ENCODE measurements at places on chromosomes 16 and 17.
A peak's percentile ranks its signal among the peaks of the same experiment; 100 is the strongest.

GRCh38 chr16:46911038-46911437, 26.9 kb downstream of the GPT2 start:
- no peak for DNase-seq

GRCh38 chr16:38941-39892, 14.2 kb downstream of the POLR3K start:
- peak; percentile 51 for DNase-seq

- DNase-seq, result no peak
These were observed 3.5 kb upstream of the BCL6B start for GRCh38 chr17:7019367-7019766.

- no peak for DNase-seq
These were observed 17.1 kb downstream of the PSKH1 start for GRCh38 chr16:67910158-67910557.

DNA sequence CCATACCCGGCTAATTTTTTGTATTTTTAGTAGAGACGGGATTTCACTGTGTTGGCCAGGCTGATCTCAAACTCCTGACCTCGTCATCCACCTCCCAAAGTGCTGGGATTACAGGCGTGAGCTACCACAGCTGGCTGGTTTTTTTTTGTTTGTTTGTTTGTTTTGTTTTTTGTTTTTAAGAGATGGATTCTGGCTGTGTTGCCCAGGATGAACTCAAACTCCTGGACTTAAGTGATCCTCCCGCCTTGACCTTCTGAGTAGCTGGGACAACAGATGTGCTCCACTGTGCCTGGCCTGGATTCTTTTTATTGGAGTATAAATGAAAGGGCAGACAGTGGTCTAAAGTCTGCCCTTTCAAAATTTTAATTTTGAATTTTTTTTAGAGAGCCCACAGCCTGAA, 44.7 kb downstream of the FOXK2 start:
- no peak for DNase-seq

- DNase-seq, result no peak
These were observed 138.5 kb upstream of the CACNG3 start for GRCh38 chr16:24117680-24118079.

DNA sequence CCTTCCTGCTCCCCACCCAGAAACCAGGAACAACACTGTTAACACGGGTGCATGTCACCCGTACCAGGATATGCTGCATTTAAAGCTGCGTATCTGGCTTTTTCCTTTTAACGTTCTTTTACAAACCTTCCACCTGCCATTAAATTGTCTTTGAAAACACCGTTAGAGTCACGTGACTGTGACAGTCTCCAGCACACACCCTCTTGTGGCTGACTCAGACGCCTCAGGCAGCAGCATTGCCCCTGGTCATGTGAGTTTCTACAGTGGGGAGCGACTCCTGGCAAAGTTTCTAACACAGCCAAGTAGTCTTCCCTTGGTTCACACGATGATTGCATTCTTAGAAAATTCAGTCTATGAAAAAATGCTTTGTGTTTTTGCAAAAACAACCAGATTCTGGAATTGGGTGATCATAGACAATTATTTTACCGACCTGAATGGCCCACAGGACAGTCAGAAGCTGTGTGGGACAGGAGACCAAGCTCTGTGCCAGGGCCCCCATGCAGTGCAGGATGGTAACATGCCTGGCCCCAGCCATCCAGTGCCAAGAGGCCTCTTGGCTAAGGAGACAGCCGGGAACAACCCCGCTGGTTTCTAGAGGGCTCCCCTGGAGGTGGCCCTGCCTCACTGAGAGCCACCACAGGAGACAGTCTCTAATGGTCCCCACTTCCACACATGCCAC, 199.1 kb downstream of the KATNIP start:
- no peak for DNase-seq

- DNase-seq, result no peak
These were observed 142.4 kb downstream of the CYLD start for GRCh38 chr16:50884066-50884860.

- peak; percentile 55 for DNase-seq
These were observed 8.1 kb upstream of the FLYWCH2 start for GRCh38 chr16:2874912-2875362.

GRCh38 chr16:8905168-8905762, 23.1 kb downstream of the LITAFD start:
- no peak for DNase-seq

DNA sequence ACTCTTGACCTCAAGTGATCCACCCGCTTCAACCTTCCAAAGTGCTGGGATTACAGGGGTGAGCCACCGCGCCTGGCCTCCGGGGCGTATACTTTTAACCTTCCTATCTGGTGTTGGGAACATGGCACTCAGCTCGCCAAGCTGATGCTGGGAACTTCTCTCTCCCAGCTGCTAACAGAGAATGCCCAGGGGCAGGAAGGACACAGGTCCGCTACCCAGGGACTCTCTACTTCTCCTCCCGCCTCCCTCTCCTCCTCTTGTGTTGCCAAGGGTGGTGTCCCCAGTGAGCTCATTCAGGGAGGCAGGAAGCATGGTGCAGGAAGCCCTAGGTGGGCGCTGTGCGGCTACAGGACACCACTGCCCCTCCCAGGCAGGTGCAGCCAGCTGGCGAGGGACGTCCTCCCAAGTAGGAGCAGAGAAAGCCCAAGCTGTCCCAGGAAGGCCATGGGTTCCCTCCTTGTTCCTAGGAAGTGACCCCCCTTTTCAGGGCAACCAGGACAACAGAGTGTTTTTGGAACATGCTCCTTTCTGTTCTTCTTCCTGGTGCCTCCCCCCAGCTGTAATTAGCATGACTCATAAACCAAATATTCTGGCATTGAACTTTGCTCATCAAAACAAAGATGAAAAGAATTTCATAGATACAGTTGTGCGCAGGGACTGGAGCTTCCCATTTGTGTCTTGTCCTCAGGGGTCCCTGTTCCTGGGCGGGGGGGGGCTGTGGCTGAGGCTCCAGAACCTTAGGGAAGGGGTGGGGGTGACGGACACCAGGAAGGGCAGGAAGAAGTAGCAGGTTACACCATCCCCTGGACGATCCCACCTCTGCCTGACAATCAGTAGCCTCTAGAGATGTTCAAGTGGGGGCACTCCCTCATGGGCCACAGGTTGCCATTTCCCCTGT, 2.7 kb downstream of the C1QTNF1 start:
- DNase-seq, result no peak

GRCh38 chr17:62899361-62899760, 66.7 kb upstream of the TANC2 start:
- no peak for DNase-seq

- no peak for DNase-seq
These were observed 4.4 kb downstream of the SMARCD2 start for GRCh38 chr17:63837962-63838600.

- no peak for DNase-seq
These were observed 107.6 kb downstream of the SLC39A11 start for GRCh38 chr17:72984926-72985325.

DNA sequence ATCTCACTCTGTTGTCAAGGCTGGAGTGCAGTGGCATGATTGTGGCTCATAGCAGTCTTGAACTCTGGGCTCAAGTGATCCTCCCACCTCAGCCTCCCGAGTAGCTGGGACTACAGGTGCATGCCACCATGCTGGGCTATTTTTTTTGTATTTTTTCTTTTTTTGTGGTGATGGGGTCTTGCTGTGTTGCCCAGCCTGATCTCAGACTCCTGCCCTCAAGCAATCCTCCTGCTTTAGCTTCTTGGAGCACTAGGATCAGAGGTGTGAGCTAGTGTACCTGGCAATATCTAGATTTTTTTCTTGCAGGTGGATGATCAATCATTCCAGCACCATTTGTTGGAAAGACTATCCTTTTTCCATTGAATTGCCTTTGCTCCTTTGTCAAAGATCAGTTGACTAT, 52.8 kb upstream of the IL34 start:
- no peak for DNase-seq

DNA sequence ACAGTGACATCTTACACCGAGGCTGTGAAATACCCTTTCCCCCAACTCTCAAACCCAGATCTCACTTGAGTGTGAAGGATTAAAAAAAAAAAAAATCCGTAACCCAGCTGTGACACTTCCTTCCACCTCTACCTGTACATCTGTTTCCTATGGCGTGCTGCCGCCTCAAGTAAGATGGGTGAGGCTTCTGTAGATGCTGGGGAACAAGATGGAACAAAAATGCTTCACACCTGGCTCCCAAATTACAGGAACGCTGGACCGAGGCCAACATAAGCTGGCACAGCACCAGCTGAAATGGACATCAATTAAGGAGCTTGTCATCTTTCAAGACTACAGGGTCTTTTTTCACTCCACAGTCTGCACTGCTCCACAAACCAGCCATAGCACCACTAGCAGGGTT, 95.9 kb downstream of the HIC1 start:
- DNase-seq, result no peak

DNA sequence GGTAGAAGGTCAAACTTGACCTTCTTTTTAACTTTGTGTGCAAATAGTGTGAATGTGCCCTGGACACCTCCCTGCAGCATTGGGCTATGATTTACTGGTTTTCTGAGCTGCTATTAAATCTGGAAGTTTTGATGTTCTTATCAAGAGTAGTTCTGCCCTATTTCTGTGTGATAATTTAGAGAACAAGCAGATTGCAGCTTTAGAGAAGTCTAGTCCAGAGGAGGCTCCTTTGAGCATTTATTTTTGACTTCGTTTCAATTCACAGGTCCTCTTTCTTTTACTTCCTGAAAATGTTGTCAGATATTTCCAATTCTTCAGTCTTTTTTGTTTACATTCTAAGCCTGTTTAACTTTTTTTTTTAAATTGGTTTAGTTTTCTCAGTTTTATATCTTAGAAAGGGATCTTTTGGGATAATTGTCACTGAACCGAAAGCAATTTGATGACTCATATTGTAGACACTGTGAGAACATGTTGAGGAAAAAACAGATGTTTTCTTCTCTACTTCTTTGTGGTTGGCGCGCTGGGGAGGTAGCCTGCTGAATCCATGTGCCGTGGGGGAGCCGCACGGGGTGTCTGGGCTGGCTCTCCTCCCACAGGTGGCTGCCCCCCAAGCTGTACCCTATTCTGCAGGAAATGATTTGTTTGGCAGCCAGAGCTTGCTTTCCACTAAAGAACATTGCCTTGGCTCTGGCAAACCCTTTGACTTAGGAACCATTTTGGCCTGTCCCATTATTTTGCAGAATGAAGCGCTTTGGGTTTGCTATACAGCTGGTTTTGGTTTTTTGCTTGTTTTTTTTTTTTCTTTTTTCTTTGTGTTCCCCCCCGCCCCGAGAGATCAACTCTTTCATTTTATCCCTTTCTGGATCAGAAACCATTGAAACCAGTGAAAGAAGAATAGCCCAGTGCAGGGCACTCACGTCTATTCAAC, 53.4 kb downstream of the MFSD11 start:
- DNase-seq, result no peak

DNA sequence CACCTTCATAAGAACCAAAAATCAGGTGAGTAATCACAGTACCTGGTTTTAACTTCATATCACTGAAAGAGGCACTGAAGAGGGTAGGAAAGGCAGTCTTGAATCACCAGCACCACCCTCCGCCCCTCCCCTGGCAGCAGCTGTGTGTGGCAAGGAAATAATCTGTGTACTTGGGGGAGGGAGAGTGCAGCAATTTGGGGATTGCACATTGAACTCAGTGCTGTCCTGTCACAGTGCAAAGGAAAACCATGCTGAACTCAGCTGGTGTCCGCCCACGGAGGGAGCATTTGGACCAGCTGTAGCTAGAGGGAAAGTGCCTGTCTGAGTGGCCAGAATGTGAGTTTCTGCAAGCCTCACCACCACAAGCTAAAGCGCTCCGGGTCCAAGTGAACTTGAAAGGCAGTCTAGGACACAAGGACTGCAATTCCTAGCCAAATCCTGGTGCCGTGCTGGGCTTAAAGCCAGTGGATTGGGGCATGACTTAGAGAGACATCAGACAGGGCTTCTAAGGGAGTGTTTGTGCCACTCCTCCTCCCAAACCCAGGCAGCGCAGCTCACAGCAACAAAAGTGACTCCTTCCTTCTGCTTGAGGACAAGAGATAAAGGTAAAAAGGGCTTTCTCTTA, 39.7 kb upstream of the ALDH3A1 start:
- no peak for DNase-seq

GRCh38 chr17:74833501-74834377, 25.9 kb downstream of the GRIN2C start:
- DNase-seq, result no peak

GRCh38 chr16:21101631-21102420, 48.8 kb downstream of the DNAH3 start:
- DNase-seq, result no peak

DNA sequence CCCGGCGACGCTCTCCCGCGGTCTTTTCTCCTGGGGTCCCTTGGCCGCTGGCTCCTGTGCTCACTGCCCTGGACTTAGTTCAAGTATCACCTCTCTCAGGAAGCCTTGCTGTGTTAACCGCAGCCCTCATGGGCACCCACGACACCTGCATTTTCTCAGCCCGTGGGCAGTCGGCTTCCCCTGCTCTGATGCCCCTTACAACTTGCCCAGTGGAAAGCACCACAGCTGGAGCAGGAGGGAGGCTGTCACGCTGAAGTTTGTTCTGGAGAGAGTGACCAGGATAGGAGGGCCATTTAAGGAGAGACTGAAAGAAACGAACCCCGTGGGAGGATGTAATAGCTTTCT, 395 bp downstream of the STXBP4 start:
- no peak for DNase-seq

GRCh38 chr16:58020628-58021521, 4.7 kb upstream of the MMP15 start:
- peak; percentile 24 for DNase-seq

DNA sequence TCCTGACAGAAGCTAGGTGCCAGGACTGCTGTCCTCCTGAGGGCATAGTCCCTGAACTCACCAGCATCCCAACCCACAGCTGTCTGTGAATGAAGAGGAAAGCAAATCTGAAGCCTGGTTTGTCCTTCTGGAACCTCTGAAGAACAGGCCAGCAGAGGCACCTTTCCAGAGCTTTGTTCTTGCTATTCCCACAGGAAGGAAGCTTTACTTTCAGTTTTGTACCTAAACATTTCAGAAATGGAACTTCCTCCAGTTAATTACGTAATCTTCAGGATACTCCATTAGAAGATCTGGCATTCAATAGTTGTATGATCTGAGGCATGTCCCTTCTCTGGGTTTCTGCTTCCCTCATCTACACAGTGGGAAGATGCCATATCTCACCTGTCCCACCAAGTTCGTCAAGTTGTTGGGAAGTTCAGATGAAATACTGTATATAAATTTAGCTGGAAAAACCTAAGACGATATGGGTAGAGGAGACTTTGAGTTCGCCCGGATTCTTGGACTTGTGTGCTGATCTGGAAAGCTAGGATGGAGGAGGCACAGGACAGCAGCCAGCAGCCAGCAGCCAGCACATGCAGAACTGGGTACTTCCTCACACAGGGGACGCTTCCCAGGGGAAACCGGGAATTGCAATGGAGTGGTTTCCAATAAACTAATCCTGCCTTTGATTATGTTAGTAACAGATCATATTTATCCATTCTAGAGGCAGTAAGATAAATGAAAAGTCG, 22.4 kb downstream of the NXPH3 start:
- DNase-seq, result no peak

- DNase-seq, result peak; percentile 44
These were observed 7.5 kb upstream of the NOS2 start for GRCh38 chr17:27807567-27808470.

GRCh38 chr17:1713878-1714426, 3.8 kb upstream of the TLCD2 start:
- DNase-seq, result no peak

DNA sequence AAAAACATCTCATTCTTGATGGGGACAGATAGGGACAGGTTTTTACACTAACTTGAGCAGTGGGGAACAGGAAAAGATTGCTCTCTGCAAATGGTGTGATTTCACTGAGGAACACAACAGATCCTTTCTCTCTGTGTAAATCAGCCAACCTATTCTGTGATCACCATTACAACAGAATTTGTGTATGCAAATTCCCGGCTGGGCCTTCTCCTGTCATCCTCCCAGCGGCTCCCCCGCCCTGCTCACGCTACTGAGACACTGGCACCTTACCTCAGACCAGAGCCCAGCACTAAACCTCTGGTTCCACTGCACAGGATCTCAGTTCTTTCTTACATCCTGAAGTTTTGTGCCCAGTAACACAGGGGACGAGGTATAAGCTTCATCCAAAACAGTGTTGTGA, 97.0 kb upstream of the FA2H start:
- DNase-seq, result no peak

All from effector memory CD4-positive, alpha-beta T cell (primary cell).